ENCODE measurements at places on chromosomes 2 and 18.

GRCh38 chr18:36095936-36096519 lies 28.7 kb upstream of the RPRD1A start:
- peak; percentile 40 for DNase-seq

- no peak for DNase-seq
These were observed 67.2 kb upstream of the PELI1 start for GRCh38 chr2:64211276-64211921.

- no peak for DNase-seq
These were observed 497.4 kb upstream of the CRIM1 start for GRCh38 chr2:35858216-35858615.

- no peak for DNase-seq
These were observed 248.5 kb downstream of the ZNF516 start for GRCh38 chr18:76246590-76246989.

- no peak for DNase-seq
These were observed 99.9 kb downstream of the SPATS2L start for GRCh38 chr2:200406379-200406778.

- no peak for DNase-seq
These were observed 133.8 kb downstream of the NAPG start for GRCh38 chr18:10659594-10659993.

- DNase-seq = peak; percentile 35
These were observed 188.1 kb downstream of the ZEB2 start for GRCh38 chr2:144331674-144332355.

GRCh38 chr2:7634409-7634808 lies 717.2 kb downstream of the RNF144A start:
- DNase-seq = no peak

- no peak for DNase-seq
These were observed 18.2 kb upstream of the FZD7 start for GRCh38 chr2:202015471-202015870.

DNA sequence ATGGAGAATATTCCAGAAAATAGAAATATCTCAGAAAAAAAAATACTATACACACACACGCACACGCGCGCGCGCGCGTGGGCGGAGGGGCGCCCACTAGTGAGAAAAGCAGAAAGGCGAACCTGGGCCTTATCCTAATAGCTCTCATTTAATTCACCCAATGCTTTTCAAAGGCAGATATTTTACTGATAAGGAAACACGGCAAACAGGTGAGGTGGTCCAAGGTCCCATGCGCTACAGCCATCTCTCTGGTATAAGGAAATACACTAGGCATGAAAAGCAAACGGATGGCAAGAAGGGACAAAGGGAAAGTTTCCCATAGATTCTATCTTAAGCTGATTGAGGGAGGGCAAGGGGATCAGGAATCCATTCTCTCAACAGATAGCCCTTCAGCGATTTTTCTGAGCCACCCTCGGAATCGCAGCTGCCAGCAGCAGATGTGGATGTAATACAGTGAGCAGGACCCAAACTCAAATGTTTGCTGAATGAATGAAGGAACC lies 136.7 kb downstream of the TMEM247 start:
- DNase-seq = no peak

GRCh38 chr2:159086826-159087225 lies 118.4 kb downstream of the TANC1 start:
- no peak for DNase-seq

DNA sequence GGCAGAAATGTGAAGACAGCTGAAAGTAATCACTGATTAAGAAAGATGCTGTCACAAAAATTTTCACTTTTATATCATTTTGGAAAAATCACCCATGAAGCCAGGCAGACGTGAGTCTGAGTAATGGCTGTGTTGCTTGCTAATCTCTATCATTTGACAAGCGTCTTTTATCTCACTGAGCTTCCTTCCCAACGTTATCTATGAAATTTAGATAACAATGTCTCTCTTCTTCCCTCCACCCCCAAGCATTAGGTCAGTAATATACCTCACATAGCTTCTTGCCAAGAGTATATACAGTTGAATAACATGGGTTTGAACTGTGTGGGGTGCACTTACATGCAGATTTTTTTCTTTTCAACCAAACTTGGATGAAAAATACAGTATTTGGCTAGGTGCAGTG lies 388.6 kb upstream of the NRXN1 start:
- DNase-seq = no peak

DNA sequence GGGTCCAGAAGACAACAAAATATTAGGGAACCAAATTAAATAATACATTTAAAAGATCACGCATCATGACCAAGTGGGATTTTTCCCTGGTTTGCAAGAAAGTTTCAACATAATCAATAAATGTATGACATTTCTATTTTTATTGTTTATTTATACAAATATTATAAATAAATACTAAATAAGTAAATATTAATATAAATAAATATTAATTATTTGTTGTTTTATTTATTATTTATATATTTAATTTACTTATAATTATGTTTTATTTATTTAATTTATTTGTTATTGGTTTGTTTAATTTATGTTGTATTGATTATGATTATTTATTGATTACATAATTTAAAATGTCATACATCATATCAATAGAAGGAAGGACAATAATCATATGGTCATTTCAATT lies 242.5 kb upstream of the HNMT start:
- DNase-seq = no peak

- no peak for DNase-seq
These were observed 726 bp upstream of the CCDC88A start for GRCh38 chr2:55420439-55420725.

- DNase-seq = no peak
These were observed 241.2 kb downstream of the TFCP2L1 start for GRCh38 chr2:121043827-121044222.

DNA sequence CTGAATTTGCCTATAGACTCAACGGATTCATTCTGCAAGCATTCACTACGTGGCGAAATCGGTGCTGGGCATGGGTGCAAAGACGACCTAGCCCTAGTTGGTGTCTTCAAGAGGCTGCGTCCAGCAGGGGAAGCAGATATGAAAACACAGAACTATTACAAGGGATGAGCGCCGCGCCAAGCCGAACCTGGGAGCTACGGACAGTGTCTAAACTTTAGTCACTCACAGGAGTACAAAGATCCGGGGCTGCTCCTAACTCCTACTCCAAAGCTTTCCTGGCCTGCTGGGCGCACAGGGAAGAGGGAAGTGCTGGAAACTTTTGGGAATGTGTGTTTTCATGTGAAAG lies 732 bp upstream of the ANXA4 start:
- no peak for DNase-seq

DNA sequence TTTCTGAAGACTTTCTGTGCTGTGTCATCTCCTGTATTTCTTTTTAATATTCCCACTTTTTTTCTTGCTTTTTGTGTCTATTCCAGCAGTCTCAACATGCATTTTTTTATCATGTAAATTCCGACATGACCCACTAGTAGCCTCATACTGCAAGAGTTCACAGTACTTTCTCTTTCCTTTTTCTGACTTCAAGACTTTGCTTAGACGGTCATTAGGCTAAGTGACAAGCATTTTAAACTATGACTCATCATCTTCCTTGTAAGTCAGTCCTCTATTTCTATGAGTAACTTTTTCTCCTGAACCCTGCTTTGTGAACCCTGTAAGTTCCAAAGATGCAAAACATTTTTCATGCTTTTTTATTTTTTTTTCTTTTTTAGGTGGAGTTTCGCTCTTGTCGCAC lies 381.2 kb downstream of the TXNL1 start:
- DNase-seq = no peak

DNA sequence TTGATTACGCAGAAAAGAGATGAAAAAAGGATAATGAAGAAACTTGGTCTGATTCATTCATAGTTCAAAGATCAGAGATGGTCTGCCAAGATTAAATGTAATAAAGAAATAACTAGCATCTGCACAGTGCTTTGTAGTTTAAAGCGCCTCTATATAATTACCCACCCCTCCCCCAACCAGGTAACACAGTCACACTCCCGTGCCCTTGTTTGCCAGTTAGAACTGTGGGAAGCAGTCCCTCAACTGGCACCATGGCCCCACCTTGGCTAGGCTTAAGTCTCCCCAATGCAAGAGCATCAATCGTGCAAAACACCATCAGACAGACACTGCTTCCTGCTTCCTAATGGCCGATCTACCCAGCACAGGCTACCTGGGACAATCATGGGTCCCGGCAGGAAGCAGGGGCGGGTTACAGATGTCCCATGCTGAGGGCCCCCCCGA lies 11.6 kb downstream of the ADCY3 start:
- no peak for DNase-seq

DNA sequence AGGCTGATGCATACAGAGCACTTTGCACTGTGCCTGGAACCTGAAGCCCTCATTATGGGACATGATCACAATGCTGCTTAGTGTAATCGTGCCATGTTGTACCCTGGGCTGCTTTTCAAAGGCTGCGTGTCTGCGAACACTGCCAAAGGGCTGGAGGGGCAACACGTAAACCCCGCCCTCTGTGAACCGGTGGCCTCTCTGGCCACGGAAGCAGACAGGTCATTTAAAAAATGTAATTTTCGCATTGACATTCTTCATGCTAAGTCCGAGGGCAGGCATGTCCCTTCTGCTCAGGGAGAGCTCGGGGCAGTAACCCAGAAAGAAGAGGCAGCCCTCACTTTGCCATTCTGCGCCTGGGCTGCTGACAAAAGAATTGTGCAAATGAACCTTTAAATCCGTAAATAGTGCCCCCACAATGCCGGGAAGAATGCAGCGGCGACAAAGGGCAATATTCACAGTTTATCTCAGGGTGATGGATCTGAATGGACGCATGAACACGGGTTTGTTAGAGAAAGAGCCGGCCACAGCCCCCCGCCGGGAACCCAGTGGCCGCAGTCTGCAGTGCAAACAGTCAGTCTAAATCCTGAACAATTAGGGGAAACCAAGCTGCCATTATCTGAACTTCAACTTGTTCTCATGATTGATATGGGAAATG lies 226.1 kb downstream of the MYCN start:
- no peak for DNase-seq

DNA sequence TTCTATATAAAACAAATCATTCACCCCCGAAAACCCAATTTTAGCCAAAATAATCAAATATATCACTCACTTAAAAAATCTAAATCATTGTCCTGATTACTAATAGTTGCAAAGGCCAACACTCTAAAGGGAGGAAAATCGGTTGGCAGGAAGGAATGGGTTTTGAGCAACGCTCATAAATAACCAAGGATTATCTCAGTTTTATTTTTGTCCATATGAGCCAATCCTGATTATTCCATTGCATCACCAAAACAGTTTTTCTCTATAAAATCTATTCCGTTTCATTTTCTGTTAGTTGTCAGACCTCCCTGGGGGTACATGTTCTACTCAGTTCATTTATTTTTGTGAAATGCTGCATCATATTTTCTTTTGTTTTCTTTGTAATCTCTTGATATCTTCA lies 174.1 kb downstream of the LRATD1 start:
- no peak for DNase-seq

DNA sequence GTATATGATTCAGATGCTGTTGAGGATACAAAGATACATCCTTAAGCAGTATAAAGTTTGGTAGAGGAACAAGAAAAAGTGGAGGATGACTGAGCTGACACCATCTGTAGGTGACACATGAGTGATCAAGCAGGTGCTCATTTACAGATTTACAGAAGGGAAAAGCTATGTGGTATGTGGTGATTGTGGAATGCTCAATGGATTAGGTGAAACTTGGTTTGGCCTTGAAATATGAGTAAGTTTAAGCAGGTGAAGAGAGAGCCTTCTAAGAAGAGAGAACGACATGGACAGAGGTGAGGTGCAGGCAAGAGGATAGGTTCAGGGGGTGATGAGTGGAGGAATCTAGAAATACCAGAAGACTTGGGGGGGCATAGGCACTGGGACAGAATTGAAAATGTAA lies 5.9 kb downstream of the ASXL3 start:
- no peak for DNase-seq

GRCh38 chr2:235536711-235537110 lies 42.9 kb downstream of the AGAP1 start:
- DNase-seq = no peak

DNA sequence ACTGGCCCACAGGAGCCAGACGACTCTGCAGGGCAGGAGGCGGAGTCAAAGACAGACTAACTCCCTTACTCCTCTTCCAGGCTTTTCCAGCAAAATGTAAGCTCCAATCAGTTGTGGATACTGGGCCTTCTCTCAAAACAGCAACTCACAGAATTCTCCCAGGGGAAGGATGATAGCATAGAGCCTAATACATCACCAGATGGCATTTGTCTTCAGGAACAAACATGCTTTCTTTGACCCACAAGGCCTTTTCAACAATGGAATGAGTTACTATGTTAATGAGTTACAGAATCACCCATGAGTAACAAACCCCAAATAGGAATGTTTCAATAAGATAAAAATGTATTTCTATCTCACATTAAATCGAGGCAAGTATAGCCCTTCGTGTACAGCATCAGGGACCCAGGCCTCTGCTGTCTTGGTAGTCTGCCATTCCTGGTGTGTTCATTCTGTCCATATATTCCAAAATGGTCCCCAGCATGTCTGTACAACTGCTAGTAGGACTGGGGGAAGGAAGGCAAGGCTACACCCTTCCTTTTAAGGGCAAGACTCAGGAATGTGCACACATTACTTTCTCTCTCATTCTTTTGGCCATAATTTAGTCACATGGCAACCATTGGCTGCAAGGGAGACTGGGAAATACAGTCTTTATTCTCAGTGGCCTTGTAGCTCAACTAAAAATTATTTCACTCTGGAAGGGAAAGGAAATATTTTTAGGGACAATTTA lies 76.4 kb downstream of the BOD1L2 start:
- DNase-seq = no peak

DNA sequence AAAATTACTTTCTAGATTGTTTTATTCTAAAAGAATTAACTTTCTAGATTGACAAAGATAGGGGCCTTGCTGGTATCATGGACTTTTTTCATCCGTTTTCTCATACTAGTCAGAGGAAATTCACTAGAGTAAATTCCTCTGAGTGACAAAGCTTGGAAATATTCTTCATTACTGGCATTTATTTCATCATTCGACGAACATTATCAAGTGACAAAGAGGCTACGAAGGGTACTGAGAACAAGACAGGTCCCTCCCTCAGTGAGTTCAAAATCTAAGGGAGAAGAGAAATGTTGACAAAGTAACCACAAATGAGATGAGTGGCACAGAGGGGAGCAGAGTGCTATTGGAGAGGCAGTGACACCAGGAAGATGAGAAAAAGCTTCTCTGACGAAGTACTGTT lies 4.3 kb downstream of the EPG5 start:
- no peak for DNase-seq

DNA sequence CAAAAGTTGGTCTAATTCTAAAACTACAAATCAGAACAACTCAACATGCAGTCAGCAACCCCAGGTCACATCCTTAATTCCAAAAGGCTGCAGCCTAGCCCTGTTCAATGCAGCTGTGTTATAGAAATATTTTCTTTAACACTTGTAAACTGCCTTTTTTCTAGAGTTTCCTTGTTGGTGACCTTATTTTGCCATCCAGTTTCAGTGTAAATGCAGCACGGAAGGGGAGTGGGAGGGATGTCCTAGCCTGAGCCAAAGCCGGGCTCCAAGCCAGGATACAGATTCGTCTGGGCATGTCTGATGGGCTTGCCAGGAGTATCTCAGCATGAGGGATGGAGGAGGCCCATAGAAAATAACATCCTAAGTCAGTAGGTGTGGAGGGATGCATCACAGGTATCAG lies 17.7 kb upstream of the SP3 start:
- no peak for DNase-seq

DNA sequence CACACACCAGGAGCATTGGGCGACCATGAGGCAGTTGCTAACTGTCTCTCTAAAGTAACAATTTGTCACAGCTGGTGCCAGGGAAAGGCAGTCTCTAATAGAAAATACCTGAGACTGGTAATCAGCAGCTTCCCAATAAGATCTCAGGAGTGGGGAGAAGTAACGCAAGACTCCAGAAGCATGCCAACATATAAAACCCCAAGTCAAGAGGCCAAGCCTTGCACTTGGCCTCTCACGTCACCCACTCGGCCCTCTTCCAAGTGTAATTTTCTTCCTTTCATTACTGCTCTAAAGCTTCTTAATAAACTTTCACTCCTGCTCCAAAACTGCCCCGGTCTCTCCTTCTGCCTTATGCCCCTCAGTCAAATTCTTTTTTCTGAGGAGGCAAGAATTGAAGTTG lies 455.6 kb upstream of the ACVR2A start:
- no peak for DNase-seq
